ENCODE measurements at places on chromosomes 5 and 9.

- DNase-seq = no peak
Measured at GRCh38 chr5:93890657-93891056, 149.3 kb upstream of the POU5F2 start.

DNA sequence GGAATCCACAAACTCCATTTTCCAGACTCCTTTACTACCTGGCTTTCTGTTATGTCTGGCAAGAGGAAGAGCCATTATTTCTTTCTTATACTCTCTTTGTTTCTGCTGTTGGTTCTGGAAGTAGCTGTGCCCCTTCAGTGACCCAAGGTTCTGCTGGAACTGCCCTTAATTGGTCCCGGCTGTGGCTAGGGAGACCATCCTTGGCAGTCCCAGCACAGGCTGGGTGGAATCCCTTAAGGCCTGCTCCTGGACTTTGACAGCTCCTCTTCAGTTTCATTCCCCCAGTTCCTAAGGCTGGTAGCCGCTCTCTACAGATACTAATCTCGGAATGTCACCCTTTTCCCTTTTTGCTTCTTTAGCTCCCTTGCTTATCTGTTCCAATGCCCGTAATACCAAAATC lies 81.9 kb upstream of the GLIS3 start:
- DNase-seq = no peak

GRCh38 chr5:130884023-130884422 lies 281.0 kb downstream of the HINT1 start:
- no peak for DNase-seq

DNA sequence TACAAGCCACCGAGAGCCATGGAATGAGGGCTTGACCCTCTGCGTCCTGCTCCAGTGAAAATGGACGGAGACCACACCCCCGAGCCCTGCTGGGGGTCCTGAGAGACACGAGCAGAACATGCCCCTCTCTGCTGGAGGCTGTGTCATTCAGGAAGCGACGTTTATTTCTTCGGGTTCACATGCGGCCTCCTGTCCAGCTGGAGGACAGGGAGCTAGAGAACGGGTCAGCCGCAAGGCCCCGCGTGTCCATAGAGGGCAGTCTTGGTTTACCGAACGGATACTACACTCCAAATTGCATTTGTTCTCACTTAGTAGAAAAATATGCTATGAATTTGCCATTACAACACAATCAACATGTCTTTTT lies 36.1 kb downstream of the MRPL36 start:
- DNase-seq = peak; percentile 93

GRCh38 chr5:78361631-78361993 lies 1.2 kb downstream of the SCAMP1 start:
- no peak for DNase-seq

GRCh38 chr5:82393951-82394350 lies 115.8 kb upstream of the RPS23 start:
- DNase-seq = no peak

All from AG08396 (cell line).